Activated CD4-positive, alpha-beta T cell treated with anti-CD3 and anti-CD28 coated beads for 36 hours (primary cell): ENCODE measurements at places on chromosomes 1 and 21. TPM values are rescaled to one million over a fixed set of nuclear protein-coding genes. Genes with fewer than 3 reads are reported as not detected.

CACNA1S gene
- total RNA-seq = not detected

KRTAP10-9 gene
- not detected for total RNA-seq

GRCh38 chr21:44065428-44065827 lies 41.8 kb upstream of the PWP2 start:
- peak; percentile 88 for DNase-seq

RNF187 gene
- 114 TPM for total RNA-seq
